NCI-H446 (cell line): ENCODE measurements at places on chromosomes 5 and 9.

- no peak for DNase-seq
Measured at GRCh38 chr9:135926402-135927194, 19.3 kb upstream of the CAMSAP1 start.

GRCh38 chr5:37771731-37772130 is 68.1 kb downstream of the GDNF start:
- DNase-seq = no peak

- DNase-seq = no peak
Measured at GRCh38 chr5:74376187-74376586, 264.3 kb downstream of the ENC1 start.

DNA sequence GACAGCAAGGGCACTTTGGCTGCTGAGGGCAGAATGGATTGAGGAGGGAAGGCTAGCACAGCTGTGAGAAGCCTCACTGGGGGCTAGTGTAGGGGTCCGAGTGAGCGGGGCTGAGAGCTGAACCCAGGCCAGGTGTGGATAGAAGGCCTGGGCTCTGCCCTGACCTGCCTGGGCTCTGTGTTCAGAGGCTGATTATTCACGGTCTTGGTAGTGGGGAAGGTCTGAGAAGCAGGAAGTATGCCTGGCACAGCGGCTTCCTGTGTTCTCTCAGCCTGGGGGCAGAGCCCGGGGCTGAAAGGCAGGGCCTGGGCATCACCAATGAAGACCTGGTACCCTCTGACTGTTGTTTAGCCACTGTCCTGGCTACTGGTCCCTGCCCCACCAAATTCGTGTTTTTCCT is 136.4 kb upstream of the TBC1D2 start:
- no peak for DNase-seq

DNA sequence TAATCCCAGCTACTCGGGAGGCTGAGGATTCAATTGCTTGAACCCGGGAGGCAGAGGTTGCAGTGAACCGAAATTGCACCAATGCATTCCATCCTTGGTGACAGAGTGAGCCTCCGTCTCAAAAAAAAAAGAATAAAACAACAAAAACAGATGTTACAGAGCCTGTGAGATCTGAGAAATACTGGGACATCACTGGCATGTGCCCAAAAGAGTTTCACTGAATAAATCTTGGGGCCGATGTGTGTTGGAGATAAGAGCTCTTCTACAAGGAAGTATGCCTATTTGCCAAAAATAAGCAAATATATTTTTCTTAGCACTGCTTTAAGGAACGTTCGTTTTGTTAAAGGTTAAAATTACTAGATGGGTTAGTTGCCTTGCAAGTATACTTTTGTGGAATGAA is 55.1 kb downstream of the KIAA1958 start:
- no peak for DNase-seq
